ENCODE measurements at places on chromosomes 3 and 15. TPM values are rescaled to one million over a fixed set of nuclear protein-coding genes. Genes with fewer than 3 reads are reported as not detected.

DNA sequence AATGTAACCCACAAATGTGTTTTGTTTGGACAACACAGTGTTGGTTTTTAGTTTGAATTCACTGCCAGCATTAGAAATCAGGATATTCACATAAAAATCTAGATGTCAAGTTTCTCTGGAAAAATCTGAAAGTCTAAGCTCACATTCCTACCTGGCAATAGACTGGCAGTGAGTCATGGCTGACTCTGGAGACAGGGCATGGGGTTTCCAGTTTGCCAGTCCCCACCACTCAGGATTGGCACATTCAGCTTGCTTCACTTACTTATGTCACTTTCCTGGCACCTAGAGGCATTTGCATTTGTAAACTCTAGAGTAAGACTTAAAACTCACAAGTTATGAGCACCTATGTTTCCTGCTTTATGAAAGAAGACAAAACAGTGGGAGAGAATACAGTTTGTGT lies 19.1 kb upstream of the SEC61A1 start:
- no peak for DNase-seq

DNA sequence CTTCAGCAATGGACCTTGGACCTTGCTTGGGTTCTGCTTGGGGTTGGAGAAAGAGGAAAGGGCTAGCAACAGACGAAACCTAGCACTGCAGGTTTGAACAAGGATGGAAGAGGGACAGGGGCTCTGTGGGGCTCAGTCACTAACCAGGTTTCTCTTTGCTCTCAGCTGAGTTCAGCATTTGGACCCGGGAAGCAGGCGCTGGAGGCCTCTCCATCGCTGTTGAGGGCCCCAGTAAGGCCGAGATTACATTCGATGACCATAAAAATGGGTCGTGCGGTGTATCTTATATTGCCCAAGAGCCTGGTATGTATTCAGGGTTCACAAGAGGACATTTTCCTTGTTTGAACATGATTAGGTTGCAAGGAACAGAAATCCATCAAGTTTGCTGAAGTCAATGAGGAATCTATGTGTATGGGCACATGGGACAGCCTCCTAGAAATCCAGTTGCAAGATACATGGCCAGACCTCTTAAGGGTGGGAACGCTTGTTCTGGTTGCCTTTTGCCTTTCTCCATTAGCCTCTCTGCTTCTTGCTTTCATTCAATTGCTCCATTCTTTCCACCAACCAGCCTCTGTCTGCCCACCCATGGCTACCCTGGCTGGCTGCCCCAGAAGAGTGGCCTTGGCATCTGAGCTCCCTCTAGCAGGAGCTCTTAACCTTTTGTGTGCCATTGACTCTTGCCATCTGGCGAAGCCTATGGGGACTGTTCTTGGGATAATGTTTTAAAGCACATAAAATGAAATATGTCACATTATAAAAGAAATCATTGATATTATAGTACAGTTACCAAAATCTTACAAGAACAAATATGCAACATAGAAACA lies 55.9 kb downstream of the DNASE1L3 start:
- no peak for DNase-seq

DNA sequence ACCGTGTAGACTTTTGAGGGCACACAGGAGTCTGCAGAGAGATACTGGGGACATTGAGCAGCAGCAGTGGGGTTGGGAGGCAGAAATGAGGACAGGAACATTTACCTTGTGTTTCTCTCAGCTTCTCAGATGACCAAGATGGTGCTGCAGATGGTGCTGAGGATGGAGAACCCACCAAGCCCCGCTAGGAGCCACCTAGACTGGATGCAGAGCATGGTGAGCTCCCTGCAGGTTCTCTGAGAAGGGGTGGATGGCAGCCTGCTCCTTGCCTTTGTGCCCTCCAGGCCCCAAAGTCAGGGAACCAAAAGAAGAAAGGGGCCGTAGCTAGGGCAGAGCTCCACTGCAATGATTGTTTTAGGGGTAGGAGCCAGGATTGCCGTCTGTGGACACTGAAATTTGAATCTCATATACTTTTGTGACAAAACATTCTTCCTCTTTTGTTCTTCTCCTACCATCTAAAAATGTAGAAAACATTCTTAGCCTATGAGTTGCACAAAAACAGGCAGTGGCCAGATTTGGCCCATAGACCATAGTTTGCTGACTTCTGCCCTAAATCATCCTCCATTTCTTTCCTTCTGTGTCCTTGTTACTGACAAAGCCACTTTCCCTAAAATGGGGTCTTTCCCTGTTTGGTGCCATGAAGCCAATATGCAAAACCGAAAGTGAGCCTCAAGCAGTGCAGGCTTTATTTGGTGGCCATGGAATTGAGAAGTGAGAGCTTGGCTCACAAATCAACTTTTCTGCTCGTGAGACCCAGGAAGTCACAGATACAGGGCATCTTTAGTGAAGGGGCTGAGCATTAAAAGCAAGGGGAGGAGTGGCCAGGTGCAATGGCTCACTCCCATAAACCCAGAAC lies 11.9 kb upstream of the MUC20 start:
- no peak for DNase-seq

DNA sequence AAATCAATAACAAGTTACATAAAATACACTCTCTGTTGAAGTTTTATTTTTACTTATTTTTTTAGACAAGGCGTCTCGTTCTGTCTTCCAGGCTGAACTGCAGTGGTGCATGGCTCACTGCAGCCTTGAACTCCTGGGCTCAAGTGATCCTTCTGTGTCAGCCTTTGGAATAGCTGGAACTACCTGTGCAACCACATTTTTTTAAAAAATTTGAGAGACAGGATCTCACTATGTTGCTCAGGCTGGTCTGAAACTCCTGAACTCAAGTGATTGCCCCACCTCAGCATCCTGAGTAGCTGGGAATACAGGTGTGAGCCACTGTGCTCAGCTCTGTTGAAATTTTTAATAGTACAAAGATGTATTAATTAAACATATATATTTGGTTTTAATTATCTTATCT lies 614.3 kb upstream of the ARRDC4 start:
- DNase-seq, result no peak

GRCh38 chr3:142849148-142849547 lies 39.7 kb downstream of the PCOLCE2 start:
- no peak for DNase-seq

DNA sequence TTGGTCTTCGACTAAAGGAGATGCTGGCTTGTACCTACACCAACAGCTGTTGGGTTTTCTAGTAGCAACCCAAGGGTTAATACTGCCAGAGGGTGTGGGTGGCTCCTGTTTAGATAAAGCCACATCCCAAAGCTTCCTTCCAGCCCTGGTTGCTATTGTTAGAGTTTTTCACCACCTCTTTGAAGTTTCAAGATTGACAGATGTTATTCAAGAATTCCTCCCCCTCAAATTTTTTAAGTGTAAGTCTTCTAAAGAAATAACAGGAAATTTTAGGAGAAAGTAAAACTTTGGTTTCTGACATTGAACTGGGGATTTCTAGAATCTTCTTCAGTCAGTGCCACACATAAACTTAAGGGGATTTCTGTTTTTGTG lies 60.9 kb downstream of the TGFBR2 start:
- DNase-seq, result no peak

GRCh38 chr3:125142940-125143339 lies 69.6 kb downstream of the SLC12A8 start:
- no peak for DNase-seq

- peak; percentile 45 for DNase-seq
Measured at GRCh38 chr3:143951351-143951971, 20.2 kb upstream of the DIPK2A start.

GRCh38 chr3:43097400-43098080 lies 8.3 kb downstream of the POMGNT2 start:
- DNase-seq, result no peak

DNA sequence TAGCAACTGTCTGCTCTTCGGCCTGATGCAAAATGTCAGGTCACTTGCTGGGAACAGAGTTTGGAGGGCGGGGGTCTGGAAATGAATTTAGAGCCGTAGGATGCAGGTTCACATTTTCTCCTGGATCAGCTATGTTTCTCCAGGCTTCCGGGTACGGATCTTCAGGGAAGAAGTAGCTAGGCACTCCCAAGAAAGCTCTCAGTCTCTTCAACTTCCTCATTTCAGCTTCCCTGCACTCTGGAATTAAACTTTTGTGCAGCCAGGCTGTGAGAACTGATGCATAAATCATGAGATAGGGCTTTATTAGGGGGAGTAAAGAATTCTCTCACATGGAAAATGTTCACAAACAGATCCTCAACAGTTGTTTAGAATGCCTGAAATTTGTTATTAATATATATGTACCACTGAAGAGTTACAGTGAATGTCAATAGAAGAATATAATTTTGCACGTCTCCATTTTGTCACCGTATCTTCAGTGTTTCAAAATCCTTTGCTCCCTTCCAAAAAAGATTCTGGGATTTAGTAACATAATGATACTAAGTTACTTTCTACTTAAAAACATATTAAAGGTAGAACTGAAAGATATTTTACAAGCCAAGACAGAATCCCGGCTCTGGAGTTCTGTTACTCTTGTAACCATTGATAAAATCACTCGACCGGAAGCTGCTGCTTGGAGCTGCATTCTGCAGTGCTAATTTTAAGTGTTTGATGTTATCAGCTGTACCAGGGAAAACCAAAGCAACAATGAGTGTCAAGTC lies 178.5 kb upstream of the P2RY1 start:
- peak; percentile 14 for DNase-seq

DNA sequence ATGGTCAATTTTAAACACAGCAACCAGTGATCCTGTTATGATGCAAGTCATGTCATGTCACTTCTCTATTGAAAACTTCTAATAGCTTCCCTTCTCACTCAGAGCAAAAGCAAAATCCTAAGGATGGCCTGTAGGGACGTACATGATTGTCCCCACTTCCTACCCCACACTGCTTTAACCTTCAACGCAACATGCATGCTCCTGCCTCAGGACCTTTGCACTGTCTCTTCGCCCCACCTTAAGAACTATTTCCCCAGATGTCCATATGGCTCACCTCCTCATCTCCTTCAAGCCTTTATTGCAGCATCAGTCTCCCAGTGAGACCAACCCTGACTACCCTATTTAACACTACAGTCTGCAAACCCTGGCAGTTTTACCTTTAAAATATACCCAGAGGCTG lies 214.1 kb upstream of the CHRM5 start:
- DNase-seq, result no peak

- DNase-seq, result no peak
Measured at GRCh38 chr15:81003097-81003350, 2.3 kb downstream of the TLNRD1 start.

- peak; percentile 62 for DNase-seq
Measured at GRCh38 chr3:134904776-134905646, 110.0 kb downstream of the EPHB1 start.

- DNase-seq, result no peak
Measured at GRCh38 chr15:58483376-58483775, 51.6 kb downstream of the LIPC start.

DNA sequence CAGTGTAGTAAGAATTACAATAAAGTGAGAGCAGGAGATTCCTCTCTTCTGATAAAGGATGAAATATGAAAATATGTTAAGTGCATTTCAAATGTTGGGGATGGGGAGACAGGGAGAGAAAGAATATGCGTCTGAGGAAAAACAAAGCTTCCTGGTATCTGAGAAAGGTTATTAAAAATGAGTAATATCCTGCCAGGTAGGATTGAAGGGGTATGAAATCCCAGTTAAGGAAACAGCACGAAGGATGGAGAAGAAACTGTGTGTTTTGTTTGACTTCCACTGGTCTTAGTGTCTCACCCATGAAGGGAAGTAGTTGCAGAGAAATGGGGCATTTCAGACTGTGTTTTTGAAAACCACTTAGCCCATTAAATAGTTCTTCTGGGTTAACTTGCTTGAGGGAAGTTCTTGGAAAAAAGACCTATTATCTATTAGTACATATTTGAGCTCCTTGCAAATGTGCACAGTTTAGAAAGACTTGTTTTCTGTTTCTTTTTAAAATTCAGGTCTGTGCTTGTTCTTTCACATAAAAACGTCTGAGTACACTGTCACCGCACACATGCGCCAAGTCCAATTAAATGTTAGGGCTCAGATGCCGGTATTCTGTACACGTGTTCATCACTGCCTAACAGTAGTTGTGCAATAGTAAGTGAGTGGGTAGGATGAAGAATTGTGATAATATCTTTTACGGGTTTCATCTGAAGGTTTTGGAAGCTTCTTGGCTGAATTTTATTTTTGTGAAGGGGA lies 196.1 kb upstream of the P2RY1 start:
- peak; percentile 46 for DNase-seq

Gene LRRC58
- 30.5 TPM for total RNA-seq

Gene ARL6IP5
- 115 TPM for total RNA-seq

Gene ARID3B
- total RNA-seq, result 4.1 TPM

Gene SPESP1
- 1.8 TPM for total RNA-seq

Gene CNTN6
- 3.5 TPM for total RNA-seq

Gene ARHGEF26
- total RNA-seq, result 18.4 TPM

Gene ADGRG7
- not detected for total RNA-seq

Gene KBTBD13
- total RNA-seq, result 2.6 TPM

Gene CACNA1D
- 10.1 TPM for total RNA-seq

Gene CCDC39
- 0.10 TPM for total RNA-seq

Gene SERPINI1
- total RNA-seq, result 7.7 TPM

Gene LDHAL6B
- not detected for total RNA-seq
